ENCODE measurements at places on chromosomes 6 and 20. TPM values are rescaled to one million over a fixed set of nuclear protein-coding genes. Genes with fewer than 3 reads are reported as not detected.
A peak's percentile ranks its signal among the peaks of the same experiment; 100 is the strongest.

- no peak for DNase-seq
Observed at GRCh38 chr20:23095499-23095898, 9.4 kb upstream of the CD93 start.

- no peak for DNase-seq
Observed at GRCh38 chr6:125932451-125932795, 24.1 kb upstream of the HINT3 start.

GRCh38 chr6:45946352-45946751 lies 69.3 kb downstream of the CLIC5 start:
- peak; percentile 41 for DNase-seq

The TTBK1 gene
- 1.7 TPM for total RNA-seq

- DNase-seq: peak; percentile 49
Observed at GRCh38 chr6:145428706-145429105, 306.6 kb downstream of the EPM2A start.

The CUL7 gene
- 23.1 TPM for total RNA-seq

GRCh38 chr20:52033313-52033712 lies 158.3 kb downstream of the ZFP64 start:
- DNase-seq: no peak

The ARMH2 gene
- total RNA-seq: not detected

DNA sequence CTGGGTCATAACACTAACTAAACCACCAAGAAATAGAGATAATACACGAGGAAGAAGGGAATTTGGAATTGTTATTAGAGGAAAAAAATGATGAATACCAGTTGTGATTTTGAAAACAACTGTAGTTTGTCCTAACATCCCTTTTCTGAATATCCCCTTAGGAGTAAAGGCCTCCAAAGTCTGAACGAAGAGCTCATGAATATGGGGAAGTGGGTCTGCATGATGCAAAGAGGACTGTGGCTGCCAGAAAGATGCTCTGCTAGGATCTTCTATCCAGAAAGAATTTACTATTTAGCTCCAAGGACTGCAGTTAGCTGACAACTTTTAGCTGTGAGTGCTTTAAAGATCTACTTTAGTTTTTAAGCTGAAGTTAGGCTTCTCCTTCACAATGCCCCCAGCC lies 308.8 kb upstream of the HS3ST5 start:
- no peak for DNase-seq

The MUCL3 gene
- 0.03 TPM for total RNA-seq

The RSPO3 gene
- 0.81 TPM for total RNA-seq

GRCh38 chr6:48610846-48611245 lies 499.8 kb upstream of the PTCHD4 start:
- no peak for DNase-seq

GRCh38 chr6:144145541-144145940 lies 4.8 kb upstream of the STX11 start:
- DNase-seq: no peak

The RHAG gene
- not detected for total RNA-seq

The ENPP4 gene
- 13.1 TPM for total RNA-seq

The TRIM38 gene
- 0.25 TPM for total RNA-seq

GRCh38 chr20:51042657-51043247 lies 19.8 kb upstream of the KCNG1 start:
- peak; percentile 53 for DNase-seq

The TFAP2D gene
- not detected for total RNA-seq

- DNase-seq: no peak
Observed at GRCh38 chr6:79604583-79605037, 26.5 kb upstream of the SH3BGRL2 start.

GRCh38 chr6:127539272-127539671 lies 20.1 kb upstream of the MTCL3 start:
- no peak for DNase-seq

DNA sequence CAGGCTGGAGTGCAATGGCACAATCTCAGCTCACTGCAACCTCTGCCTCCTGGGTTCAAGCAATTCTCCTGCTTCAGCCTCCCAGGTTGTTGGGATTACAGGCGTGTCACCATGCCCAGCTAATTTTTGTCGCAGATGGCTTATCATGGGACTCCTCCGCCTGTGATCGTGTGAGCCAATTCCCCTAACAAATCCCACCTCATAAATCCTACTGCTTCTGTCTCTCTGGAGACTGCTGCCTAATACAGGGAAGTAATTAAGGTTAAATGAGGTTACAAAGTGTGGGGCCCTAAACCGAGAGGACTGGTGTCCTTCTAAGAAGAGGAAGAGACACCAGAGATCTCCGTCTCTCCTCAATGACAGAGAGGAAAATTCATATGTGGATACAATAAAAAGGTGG lies 52.0 kb downstream of the TRPC4AP start:
- no peak for DNase-seq

DNA sequence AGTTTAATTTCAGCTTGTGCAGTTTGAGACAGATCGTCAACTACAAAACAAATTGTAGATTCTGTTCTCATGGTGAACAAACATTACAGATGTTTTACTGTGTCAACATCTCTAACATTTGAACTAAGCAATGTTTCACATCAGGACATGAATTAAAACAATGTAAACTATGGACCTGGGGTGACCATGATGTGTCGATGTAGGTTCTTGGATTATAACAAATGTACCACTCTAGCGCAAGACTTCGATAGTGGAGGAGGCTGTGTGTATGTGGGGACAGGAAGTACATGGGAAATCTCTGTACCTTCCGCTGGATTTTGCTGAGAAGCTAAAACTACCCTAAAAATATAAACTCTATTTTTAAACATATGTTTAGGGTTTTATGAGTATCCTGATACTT lies 17.1 kb downstream of the HIVEP2 start:
- no peak for DNase-seq

GRCh38 chr20:15882553-15882952 lies 690.7 kb downstream of the KIF16B start:
- no peak for DNase-seq

The EPPIN gene
- total RNA-seq: not detected

GRCh38 chr6:12295558-12296254 lies 5.5 kb downstream of the EDN1 start:
- DNase-seq: no peak

GRCh38 chr6:41713159-41713649 lies 22.2 kb downstream of the TFEB start:
- DNase-seq: no peak

The NECAB3 gene
- 40.2 TPM for total RNA-seq

- DNase-seq: no peak
Observed at GRCh38 chr20:16205507-16205906, 367.7 kb downstream of the KIF16B start.

GRCh38 chr20:41407607-41408006 lies 41.0 kb upstream of the EMILIN3 start:
- DNase-seq: no peak

- DNase-seq: peak; percentile 88
Observed at GRCh38 chr20:62816031-62816883, 593 bp upstream of the COL9A3 start.

GRCh38 chr20:52585333-52585732 lies 386.8 kb upstream of the TSHZ2 start:
- DNase-seq: no peak

GRCh38 chr6:132872923-132873322 lies 58.6 kb downstream of the RPS12 start:
- no peak for DNase-seq

DNA sequence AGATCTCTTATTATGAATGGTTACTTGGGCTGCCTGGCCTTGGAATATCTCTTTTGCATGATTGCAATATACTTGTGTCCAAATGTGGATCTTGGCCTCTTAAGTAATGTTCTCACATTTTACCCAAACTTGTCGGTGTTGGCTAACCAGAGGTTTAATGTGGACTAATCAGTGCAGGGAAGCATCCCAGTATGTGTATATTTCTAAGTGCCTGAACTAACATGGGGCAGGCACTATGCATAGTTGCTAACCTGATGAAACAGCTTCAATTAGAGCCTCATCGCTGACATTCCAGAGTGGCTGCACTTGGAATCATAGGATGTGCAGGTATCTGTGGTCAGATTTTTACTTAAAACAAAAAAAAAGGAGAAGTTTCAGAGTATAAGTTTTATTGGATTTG lies 160.0 kb downstream of the PDE7B start:
- no peak for DNase-seq

Data from neural progenitor cell (in vitro differentiated cells).